Hematopoietic multipotent progenitor cell (in vitro differentiated cells): ENCODE measurements at places on chromosomes 2 and 18. TPM values are rescaled to one million over a fixed set of nuclear protein-coding genes. Genes with fewer than 3 reads are reported as not detected.

DNA sequence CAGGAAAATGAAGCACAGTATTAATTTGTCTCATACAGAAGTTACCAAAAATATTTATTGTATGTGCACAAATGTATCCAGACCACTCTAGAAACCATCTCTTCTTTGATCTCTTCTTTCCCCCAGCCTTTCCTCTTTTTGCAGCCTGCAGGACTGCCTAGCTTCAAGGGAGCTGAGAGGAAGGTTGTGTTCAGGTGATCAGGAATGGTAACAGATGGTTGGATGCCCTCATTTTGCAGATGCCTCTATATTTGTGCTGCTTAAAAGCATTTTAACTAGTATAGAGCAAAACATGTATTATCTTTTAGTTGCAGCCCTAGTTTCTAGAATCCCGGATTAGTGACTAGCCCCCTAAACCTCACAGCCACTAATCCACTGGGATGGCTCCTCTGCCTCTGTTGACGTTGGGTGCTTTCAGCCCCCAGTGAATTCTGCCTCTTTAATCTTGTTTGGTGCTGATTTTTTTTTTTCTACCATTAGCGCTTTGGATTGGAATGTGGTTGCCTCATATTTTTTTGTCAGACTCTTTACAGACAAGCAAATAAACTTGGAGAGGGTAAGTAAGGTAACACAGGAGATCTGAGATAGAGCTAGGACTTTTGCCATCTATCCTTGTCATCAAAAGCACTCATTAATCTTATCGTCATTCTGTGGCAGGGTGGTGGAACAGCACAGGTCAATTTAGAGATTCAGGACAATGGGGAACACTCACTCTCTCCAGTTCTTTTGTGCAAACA, 103.8 kb upstream of the NDUFV2 start:
- DNase-seq = no peak

DNA sequence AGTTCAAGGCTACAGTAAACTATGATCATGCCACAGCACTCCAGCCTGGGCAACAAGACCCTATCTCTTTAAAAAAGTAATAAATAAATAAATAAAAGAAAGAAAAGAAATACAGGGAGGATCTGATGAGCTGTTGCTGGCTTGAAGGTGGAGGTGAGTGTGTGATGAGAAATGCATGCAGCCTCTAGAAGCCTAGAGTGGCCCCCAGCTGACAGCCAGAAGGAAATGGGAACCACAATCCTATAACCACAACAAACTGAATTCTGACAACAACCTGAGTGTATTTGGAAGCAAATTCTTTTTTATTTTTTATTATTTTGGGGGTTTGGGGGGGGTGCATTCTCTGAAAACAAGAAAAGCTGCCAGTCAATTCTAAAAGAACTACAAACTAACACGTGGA, 14.6 kb downstream of the NOL10 start:
- DNase-seq = peak; percentile 45

DNA sequence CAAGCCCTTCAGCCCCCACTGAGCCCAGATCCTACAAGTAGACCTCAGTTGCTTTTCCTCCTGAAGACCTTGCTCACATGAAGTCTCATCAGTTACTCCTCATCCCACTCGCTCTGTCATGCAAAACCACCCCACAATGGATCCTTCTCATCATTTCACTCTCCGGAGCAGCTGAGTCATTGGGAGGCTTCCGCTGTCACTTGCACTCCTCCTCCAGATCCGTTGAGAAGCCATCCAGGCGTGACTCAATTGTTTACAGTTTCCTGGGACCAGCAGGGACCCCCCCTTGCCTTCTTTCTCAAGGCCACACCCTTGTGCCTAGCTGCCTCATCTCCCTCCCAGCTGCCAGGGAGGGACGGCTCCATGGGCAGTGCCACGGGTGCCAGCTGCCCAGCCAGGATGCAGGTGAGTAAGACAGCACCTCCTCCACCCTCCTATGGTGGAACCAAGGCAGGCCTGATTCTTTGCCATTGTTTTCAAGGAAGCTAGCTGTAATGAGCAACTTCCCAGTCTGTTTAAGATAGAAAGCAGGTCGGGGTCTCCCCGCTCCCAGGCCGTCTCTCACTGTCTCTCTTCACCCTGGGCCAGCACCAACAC, 16.3 kb downstream of the GPR55 start:
- DNase-seq = no peak

DNA sequence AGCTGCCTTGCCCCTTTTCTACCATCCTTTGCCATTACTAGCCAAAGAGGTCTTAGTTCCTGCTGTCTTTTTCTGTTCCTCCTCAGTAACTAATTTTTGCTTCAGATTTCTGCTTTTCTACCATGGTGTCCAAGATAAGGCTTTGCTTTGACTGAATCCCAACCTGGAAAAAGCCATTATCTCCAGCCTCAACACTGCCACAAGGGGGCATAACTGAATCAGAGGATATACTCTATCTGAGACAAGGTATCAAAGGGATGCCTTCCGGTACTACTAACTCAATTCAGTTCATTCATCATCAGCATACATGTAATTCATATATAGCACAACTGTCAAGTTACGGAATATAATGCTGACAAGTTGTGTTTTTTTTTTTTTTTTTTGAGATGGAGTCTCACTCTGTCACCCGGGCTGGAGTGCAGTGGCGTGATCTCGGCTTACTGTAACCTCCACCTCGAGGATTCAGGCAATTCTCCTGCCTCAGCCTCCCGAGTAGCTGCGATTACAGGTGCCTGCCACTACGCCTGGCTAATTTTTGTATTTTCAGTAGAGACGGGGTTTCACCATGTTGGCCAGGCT, 11.4 kb downstream of the OSGEPL1 start:
- DNase-seq = peak; percentile 58

- no peak for DNase-seq
Observed at GRCh38 chr2:19753314-19753713, 148.5 kb downstream of the TTC32 start.

- no peak for DNase-seq
Observed at GRCh38 chr2:238282861-238283738, 5.3 kb downstream of the PER2 start.

- DNase-seq = no peak
Observed at GRCh38 chr2:45804987-45805755, 153.7 kb downstream of the PRKCE start.

DNA sequence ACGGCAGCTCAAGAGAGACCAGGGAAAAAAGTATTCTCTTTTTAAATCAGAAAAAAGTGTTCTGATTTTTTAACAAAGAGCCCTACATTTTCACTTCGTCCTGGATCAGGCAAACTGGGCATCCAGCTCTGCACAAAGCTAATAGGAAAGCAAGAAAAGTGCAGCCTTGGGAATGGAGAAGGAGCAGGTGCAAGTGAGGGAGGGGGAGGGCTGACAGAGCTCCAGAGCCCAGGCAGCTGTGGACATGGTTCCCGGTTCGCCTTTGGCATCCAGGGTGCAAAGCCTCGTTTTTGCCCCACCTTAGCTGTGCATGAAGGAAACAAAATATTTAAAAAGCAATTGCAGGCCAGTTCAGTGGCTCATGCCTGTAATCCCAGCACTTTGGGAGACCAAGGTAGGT, 82.2 kb downstream of the FAM124B start:
- no peak for DNase-seq

GRCh38 chr2:54999182-54999581, 51.1 kb downstream of the RTN4 start:
- DNase-seq = no peak

DNA sequence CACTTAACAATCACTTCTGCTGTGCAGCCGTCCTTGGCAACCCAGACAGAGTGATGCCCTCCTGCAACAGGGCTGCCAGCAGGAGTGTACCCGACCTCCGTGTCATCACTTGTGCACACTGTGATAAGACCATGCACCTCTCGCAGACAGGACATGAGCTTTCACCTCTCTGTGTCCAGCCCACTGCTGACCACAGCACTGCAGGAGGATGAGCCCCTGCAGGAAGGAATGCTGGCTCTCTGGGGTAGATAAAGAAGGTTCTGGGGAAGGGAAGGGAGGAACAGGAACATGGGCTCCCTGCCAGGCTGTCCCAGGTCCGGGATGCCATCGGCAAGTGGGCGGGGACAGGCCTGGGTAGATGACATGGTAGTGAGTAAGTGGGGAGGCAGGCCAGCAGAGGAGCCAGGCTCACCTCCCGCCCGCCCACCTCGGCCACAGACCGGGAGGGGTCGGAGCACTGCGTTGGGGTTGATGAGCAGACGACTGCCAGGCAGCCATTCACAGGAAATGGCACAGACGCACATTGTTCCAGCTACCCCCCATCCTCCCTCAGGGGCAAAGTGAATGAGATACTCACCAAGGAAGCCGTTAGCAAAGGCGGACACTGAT, 18.6 kb upstream of the COL6A3 start:
- DNase-seq = no peak

DNA sequence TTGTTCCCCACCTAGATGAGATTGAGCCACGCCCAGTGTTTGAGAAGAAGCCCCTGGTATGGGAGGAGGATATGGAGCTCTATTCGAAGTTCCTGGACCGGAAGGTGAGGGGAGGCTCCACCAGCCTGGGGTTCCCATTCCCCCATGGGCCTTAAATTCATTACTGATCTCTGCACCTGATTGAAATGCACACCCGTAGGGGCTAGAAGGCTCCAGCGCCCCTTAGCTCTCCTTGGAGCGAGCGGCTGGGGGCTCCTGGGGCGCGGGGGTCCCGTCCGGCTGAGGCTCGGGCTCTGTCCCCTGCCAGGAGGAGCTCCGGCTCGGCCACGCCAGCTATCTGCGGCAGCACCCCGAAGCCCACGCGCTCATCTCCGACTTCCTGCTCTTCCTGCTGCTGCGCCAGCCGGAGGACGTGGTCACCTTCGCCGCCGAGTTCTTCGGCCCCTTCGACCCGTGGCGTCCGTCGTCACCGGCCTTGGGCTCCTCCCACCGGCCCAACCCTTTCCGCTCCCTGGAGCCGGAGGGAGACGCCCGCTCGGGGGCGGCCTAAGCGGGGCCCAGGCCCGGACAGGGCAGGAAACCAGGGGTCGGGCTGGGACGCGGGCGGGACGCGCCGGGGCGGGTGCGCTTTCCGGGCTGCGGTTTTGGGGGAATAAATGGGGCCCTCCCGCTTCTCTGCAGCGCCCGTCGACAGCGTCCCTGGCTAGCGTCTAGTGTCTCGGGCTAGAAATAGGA, 10.9 kb downstream of the CATIP start:
- DNase-seq = peak; percentile 32

GRCh38 chr2:126635736-126636135, 20.2 kb upstream of the GYPC start:
- DNase-seq = no peak

- DNase-seq = peak; percentile 17
Observed at GRCh38 chr2:68589963-68590362, 53.4 kb upstream of the PROKR1 start.

DNA sequence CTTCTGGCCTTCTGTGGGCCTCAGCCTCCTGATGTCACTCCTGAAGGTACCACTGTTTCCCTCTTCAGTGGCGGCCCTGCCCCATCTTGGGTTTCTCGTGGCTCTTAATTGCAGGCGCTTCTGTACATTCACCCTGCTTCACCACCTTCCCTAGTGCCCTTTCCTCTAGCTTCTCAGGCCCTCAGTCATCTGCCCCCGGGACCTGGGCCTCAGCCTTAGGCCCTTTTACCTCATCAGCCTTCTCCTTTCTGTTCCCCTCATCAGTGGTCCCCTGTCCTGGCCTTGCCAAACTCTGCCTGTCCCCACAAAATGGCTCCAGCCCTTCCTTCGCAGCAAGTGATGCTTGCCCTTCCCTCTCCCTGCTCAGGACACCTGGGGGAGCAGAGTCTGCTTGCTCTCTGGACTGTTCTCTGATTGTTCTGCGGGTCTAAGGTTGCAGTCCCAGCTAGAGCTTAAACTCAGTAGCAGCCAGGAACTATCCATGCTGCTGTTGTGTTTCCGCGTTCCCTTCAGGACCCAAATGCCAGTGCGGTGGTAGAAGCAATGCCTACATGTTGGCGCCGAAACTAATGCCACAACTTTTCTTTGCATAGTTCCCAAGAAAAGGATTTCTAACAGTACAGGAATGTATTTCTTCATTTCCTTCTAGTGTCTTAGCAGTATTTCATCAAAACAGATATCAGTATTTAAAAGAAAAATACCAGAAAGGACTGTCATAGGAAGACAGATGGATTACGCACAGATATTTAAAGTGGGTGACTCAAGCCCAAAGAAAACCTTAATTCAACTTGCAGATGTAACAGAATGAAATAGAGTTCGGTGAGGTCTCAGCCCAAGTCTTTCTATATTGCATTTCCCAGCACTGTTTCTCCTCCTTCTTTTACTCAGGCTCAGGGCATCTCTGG, 7.5 kb downstream of the ASB1 start:
- no peak for DNase-seq

GRCh38 chr2:214311931-214312749, 98.7 kb upstream of the VWC2L start:
- no peak for DNase-seq

GRCh38 chr2:5777131-5777535, 84.9 kb downstream of the SOX11 start:
- DNase-seq = no peak

DNA sequence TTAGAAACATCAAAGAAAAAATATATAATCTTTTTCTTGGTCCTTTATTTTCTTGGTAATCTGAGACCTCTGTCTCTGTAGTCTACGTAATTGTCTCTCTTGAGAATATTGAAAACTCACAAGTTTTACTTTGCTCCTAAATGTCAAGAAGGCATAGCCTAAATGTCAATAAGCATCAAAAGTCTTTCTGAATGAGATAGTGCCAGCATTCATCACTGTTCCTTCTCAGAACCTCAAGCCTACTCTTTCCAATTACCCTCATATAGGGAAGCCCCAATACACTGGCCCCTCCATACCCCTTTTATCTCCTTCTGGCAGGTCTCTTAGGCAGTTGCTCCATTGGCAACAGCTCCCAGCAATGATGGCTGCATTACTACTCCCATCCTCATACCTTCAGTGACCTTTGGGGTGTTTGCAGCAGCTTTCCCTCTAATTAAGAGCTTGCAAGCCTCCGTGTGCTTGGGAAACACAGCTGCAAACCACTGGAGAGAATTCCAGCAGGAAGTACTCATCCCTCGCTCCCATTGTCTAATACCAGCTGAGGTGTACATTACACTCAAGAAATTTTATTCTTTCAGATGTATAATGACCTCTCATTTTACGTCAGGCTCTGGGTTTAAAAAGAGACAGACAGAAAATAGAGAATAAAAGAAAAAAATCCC, 95.8 kb downstream of the KYNU start:
- DNase-seq = no peak

UGT1A10 gene
- under 0.01 TPM for total RNA-seq

GALR1 gene
- under 0.01 TPM for total RNA-seq

ERBB4 gene
- total RNA-seq = not detected

FOXD4L1 gene
- 0.27 TPM for total RNA-seq

FEV gene
- not detected for total RNA-seq
